HuH-7.5 (cell line): ENCODE measurements at places on chromosomes 1 and 21.

DNA sequence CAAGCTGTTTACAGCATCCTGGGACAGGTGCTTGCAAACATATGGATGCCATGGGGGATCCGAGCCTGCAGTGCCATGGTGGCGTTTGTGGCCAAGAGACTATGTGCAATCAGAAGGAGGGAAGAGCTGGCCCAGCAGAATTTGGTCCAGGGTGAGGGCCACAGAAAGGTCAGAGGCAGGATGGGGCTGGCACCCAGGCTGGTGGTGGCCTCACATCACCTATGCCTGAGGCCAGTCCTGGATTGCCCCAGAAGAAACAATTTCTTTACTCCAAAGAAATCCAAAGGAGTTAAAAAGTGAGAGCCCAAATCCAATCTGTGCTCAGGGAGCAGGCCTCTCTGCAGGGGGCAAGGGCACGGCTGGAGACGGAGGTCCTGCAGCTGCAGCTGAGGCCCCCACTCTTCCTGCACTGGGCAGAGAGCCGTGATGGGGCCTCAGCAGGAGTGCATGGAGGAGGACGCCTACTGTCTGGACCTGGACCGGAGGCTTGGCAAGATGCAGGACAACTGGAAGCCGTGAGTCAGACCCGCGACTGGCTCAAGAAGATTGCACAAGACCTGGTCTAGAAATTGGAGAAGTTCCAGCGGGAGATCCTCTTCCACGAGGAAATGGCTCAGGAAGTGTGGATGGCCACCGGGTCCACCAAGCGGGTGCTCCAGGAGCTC is 163.5 kb downstream of the RYR2 start:
- no peak for DNase-seq

DNA sequence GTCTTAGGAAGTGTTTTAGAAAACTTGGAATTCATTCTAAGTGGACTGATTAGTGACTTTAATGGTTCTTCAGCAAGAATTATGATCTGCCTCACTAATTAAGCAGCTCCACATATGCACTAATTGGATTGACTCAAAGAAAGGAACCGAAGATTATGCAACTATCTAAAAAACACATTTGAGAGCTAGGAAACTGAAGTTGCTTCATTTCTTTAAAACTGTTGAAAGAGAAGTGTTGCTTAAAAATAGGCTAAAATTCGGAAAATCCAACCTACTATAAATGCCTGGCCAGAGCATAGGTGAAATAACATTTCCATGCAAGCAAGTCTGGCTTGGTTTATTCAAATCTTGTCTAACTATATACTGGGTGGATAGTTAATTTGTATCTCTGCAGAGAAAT is 502.9 kb upstream of the ZRANB2 start:
- DNase-seq: no peak

DNA sequence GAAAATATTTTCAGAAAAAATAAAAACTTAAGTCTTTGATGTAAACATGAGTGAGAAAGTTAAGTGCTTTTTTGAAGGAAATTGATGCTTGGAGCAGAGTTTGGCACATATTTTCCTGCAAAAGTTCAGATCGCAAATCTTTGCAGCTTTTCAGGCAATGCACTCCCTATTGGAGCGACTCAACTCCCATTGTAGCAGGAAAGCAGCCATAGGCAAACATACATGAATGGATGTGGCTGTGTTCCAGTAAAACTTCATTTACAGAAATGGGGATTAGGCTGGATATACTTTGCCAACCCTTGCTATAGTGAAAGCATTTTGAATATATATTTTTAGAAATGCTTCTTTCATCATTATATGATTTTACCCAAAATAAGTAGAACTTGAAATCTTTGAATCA is 8.1 kb downstream of the AGL start:
- no peak for DNase-seq

DNA sequence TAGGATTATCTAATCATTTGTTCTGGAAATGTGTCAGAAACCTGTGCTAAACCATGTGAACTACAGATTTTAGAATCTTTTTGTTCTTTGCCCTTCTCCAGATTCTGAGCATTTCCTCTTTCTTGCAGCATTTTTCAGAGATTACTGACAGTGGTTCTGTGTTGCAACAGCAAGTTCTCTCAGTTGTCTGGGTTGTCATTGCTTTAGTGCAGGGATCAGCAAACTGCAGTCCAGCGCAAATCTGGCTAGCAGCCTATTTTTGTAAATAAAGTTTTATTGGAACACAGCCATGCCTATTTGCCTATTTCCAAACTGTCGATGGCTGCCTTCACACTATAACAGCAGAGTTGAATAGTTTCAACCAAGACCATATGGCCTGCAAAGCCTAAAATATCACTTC is 66.3 kb upstream of the LRRC8D start:
- no peak for DNase-seq

DNA sequence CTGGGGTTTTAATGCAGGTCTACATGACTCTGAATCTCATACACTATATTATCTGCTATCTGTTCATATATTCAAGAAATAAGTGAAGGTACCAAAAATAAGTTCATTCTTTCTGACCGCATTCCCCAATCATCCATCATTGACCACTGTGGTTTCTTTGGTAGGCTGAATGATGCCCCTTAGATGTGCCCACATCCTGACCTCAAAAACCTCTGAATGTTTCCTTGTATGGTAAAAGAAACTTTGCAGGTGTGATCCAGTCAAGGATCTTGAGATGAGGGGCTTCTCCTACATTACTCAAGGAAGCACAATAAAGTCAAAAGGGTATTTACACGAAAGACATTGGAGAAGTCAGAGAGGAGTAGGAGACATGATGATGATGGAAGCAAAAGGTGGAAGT is 60.6 kb upstream of the LRRC8B start:
- no peak for DNase-seq

- no peak for DNase-seq
Measured at GRCh38 chr1:169563650-169564049, 22.6 kb downstream of the F5 start.

GRCh38 chr1:113993766-113994165 is 14.5 kb downstream of the OLFML3 start:
- DNase-seq: no peak
